ENCODE measurements at places on chromosomes 1 and 21. TPM values are rescaled to one million over a fixed set of nuclear protein-coding genes. Genes with fewer than 3 reads are reported as not detected.

- peak; percentile 73 for DNase-seq
These were observed 322.9 kb downstream of the DISC1 start for GRCh38 chr1:231949277-231950091.

GRCh38 chr1:66890621-66891020, 34.0 kb downstream of the DNAI4 start:
- no peak for DNase-seq

GRCh38 chr1:177054542-177054941, 110.0 kb downstream of the ASTN1 start:
- DNase-seq: no peak

DNA sequence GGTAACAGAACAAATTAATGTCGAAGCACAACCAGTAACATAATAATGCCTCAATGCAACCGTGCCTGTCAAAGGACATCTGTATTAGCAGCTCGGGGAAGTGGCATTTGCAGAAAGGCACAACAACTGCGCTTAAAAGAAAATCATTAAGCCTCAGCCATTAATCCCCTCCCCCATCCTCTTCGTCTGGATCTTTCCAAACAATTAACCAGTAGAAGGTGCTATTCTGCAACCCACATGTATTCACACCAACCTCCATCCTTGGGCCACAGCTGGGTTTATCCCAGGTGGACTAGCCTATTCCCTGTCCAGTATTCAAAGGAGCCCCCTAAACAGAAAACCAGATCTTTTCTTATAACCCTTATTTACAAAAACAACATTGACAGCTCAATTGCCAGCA, 2.6 kb downstream of the RERE start:
- peak; percentile 32 for DNase-seq

The NPL gene
- 3.4 TPM for total RNA-seq

Data from tongue (tissue), 3 donors.